ENCODE measurements at places on chromosomes 2 and 18.

DNA sequence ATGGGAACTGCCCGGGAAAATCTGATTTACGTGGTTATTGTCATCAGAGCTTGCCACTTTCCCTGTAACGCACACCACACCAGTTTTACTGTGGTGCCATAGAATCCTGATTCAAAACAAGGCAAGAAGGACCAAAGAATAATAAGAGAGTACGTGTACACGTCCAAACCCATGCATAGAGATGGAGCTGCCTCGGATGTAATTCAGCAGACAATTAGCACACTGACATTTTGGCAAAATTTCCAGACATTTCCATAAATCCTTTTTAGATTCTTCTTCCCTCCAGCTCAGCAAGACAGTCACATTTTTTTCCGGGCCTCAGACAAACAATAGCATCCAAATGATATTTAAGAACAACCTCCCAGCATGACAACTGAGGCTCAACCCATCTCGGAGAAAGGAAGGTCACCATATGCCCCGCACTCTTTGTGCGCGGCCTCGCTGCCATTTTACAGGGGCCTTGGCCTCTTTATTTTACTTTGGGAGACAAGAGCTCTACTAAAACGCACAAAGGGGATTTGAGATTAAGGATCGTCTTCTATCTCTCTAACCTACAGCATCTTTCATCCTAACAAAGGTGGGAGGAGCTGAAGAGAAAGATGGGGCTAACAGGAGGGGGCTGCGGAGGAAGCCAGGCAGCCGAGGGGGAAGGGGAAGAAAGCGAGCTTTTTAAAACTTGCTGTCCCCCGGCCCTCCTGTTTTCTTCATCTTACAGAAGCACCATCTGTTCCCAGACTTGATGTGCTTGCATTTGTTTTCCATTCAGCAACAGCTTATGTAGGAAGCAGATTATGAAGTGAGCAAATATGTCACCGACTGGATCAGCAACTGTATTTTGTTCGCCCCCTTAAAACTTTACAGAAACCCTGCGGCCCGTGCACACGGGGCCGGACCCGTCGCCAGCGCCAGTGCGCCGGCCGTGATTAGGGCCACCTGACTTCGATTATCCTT lies 61.0 kb downstream of the CDCA7 start:
- DNase-seq, result no peak

DNA sequence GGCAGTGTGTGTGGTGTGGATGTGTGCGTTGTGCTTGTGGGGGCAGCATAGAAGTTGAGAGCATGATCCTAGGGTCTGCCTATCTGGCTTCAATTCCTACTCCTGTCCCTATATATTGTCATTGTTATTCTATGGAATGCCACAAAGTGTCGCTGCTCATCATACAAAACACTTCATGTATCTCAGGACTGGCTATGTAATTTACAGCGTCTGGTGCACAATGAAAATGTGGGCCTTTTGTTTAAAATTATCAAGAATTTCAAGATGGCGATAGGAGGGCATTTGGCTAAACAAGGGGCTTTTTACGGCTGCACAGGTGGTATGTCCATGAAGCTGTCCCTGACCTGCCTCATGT lies 3.4 kb downstream of the SERPINB2 start:
- no peak for DNase-seq

DNA sequence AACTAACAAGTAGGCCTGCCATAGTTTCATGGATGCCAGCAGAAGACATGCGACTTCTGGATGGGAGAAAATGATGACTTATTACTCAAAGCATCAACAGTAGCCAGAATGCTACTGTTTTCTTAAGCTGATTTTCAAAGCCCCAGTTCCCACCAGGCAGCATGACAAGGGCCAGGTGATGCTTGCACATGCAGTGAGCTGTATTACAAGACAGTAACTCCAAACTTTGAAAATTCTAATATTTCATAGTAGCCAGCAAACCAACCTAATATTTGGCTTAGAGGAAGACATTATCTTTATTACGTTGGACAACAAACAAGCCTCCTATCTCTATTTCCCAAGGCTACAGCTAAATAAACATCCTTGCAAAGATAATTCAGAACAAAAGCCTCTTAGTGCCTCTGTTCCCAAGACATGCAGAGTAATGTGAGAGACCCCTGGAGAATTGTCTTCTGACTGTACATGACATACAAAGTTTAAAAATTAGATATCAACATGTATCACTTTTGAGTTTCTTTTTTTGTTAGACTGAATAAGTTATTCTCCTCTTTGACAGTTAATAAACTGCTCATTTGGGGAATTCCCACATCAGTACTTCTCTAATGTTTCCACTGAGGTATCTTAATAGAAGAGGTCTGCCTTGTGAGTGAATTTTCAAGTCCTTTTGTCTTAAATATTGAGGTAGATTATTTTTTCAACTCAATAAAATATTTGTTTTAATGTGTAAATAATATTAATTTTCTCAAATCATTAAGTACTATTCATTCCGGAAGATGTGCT lies 367.6 kb upstream of the CWC22 start:
- DNase-seq, result no peak

- no peak for DNase-seq
Observed at GRCh38 chr2:198611201-198611600, 806.8 kb downstream of the PLCL1 start.

DNA sequence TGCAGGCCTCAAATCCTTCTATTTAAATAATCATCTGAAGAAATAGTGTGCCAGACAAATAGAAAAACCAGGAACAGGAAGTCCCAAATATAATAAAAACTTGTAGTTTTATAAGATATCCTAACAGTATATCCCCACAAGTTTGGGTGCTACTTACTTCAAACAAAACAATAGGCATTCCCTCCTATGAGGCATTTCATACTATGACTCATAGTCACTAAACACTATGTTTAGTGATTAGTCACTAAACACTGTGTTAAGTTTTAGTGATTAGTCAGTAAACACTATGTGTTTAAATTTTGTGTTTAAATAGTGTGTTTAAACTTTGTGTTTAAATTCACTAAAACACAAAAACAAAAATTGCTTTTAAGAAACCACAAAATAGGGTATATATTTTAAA lies 407.0 kb upstream of the CDH19 start:
- no peak for DNase-seq

All from stimulated activated CD4-positive, alpha-beta T cell treated with anti-CD3 and anti-CD28 coated beads, TNF-alpha, amount 100 ng/mL, for 1 hour (primary cell).